Esophagus squamous epithelium (tissue), 5 donors: ENCODE measurements at places on chromosomes 5 and 9. TPM values are rescaled to one million over a fixed set of nuclear protein-coding genes. Genes with fewer than 3 reads are reported as not detected.

DNA sequence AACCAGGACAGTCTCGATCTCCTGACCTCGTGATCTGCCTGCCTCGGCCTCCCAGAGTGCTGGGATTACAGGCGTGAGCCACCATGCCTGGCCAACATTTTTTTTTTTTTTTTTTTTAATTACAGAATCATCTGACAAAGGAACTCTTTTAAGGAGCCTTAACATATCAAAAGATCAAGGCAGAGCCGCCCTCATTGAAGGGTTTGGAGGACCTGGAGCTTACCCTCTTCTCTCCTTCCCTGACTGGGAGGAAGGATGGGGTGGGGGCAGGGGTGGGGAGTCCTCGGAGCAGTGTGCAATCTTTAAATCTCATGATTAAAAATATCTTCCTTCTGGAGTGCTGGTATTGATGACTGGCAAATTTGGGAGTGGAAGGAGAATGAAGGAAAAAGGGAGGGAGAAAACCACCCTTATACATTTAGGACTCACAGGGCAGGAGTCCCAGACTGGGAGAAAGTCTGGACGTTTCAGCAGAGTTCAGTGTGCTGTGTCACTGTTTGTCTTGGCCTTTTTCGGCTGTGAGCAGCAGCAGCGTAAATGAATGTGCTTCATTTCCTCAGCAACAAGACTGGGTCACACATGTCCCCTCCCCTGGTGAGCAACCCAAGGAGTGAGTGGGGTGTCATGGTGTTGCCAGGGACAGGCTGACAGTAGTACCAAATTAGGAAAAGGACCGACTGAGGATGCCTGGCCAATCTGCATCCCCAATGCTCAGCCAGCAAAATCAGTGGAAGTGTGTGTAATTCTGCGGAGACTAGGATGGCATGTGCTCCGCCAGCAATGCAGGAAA is 115.3 kb upstream of the BNC2 start:
- H3K27me3 ChIP-seq, result no peaks in the 10 kb centered on the region
- peak overlapping the region; percentile 24 for H3K27ac ChIP-seq
- no peak for DNase-seq
- no peak overlapping the region for H3K4me3 ChIP-seq
- H3K36me3 ChIP-seq, result no peaks in the 10 kb centered on the region

UHRF2 gene
- total RNA-seq, result 13.7 TPM

ADGRV1 gene
- 2.7 TPM for total RNA-seq

- no peaks in the 10 kb centered on the region for H3K27me3 ChIP-seq
- no peaks in the 10 kb centered on the region for H3K36me3 ChIP-seq
- peaks cover 14% of the 10 kb centered on the region for H3K4me1 ChIP-seq
- H3K4me3 ChIP-seq, result no peak overlapping the region
- no peak for DNase-seq
Measured at GRCh38 chr9:520302-520701, 305.6 kb downstream of the DOCK8 start.

DNA sequence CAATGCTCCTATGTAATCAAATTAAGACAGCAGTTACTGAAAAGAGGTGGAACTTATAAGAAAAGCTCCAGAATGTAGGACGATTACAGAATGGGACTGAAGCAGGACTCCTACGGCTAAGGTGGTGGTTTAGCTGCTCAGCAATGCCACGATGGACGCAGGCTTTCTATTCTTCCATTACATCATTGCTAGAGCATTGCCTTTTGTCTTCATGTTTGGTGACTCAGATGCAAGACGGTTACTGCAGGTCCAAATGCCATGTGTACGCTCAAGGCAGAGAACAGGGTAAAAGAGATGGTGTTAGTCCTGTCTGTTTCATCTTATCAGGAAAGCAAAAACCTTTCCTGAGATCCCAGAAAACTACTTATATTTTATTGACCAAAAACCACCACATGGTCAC is 255.1 kb downstream of the ZSWIM6 start:
- DNase-seq, result no peak
- H3K4me1 ChIP-seq, result peaks cover 14% of the 10 kb centered on the region
- no peak overlapping the region for H3K27ac ChIP-seq
- no peak overlapping the region for H3K4me3 ChIP-seq
- no peaks in the 10 kb centered on the region for H3K36me3 ChIP-seq

- no peak overlapping the region for H3K27ac ChIP-seq
- H3K4me1 ChIP-seq, result no peaks in the 10 kb centered on the region
- no peak overlapping the region for H3K4me3 ChIP-seq
- no peak for DNase-seq
Measured at GRCh38 chr5:174106997-174107655, 61.6 kb downstream of the NSG2 start.

DNA sequence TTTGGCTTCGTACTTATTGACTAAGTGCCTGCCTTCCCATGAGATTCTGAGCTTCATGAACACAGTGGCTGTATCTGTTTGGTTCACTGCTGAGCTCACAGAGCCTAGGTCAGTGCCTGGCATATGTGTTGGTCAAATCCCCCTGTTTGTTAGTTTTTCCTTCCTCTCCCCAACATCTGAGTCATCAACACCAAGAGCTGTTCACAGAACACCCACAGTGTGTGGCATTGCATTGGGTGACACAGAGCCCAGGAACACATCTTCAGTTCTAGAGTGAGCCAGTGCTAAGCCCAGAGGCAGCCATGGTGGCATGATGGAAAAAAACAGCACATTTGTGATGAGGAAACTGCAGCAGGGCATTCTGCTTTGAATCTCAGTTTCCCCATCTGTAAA is 294.6 kb downstream of the SEC61B start:
- no peaks in the 10 kb centered on the region for H3K27me3 ChIP-seq
- no peaks in the 10 kb centered on the region for H3K4me1 ChIP-seq
- no peaks in the 10 kb centered on the region for H3K36me3 ChIP-seq
- no peak overlapping the region for H3K4me3 ChIP-seq
- H3K27ac ChIP-seq, result no peak overlapping the region
- DNase-seq, result no peak

TRAF1 gene
- total RNA-seq, result 2.5 TPM

GMCL2 gene
- total RNA-seq, result not detected

- no peak for DNase-seq
- no peaks in the 10 kb centered on the region for H3K27me3 ChIP-seq
- H3K36me3 ChIP-seq, result no peaks in the 10 kb centered on the region
- no peak overlapping the region for H3K4me3 ChIP-seq
- no peak overlapping the region for H3K27ac ChIP-seq
Measured at GRCh38 chr5:150585781-150586341, 54.6 kb upstream of the SYNPO start.

GRCh38 chr5:177402271-177403043 is 2.0 kb upstream of the PFN3 start:
- H3K4me1 ChIP-seq, result peaks cover 52% of the 10 kb centered on the region
- H3K27ac ChIP-seq, result peak overlapping the region; percentile 90
- DNase-seq, result no peak
- H3K27me3 ChIP-seq, result peaks cover 19% of the 10 kb centered on the region
- no peaks in the 10 kb centered on the region for H3K36me3 ChIP-seq

DNA sequence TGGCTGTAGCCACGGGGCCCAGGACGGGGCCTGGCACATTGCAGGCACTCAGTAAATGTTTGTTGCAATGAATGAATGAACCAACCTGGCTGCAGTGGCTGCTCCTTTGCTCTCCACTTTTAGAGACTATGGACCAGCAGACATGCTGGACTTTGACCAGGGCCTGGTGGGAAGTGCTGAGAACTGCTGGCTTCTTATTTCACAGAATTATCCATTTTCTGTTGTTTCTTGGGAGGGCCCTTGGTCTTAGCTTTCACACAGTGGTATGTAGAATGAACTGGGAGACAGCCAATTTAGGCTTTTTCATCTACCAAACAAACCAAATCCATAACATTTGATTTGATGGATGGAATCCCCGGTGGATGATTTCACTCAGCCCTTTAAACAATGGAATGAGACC is 78.0 kb upstream of the LHFPL2 start:
- H3K27ac ChIP-seq, result no peak overlapping the region
- H3K27me3 ChIP-seq, result no peaks in the 10 kb centered on the region
- no peak for DNase-seq
- H3K36me3 ChIP-seq, result no peaks in the 10 kb centered on the region
- no peaks in the 10 kb centered on the region for H3K4me1 ChIP-seq

DNA sequence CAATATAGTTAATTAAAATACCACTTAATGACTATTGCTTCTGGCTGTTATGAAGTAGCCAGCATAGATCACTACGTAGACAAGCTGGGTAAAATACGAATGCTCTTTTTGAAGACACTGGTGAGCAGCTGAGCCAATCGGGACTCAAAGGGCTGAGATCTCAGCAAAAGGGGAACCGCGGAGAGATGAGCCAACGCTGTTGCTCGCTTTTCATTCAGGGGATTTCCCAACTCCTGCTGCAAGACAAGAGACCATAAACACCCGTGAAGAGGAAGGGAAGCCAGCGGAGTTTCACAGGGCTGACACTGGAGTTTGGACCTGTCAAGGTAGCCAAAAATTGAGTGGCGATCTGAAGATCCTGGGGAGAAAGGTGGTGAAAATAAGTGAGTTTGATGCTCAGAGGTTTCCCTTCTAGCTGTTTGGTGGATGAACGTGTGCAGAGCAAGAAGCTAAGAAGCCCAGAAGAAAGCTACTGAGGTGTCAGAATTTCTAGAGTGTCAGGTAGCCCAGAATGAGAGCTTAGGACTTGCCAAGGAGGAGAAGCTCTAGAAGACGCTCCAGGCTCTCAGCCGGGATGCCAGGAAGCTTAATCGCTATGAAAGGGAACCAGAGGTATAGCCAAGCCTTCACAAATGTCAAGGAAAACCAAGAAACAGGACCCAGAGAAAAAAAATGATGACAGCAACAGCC is 79.6 kb upstream of the RNU6ATAC start:
- H3K4me1 ChIP-seq, result peaks cover 14% of the 10 kb centered on the region
- H3K4me3 ChIP-seq, result no peak overlapping the region
- H3K36me3 ChIP-seq, result no peaks in the 10 kb centered on the region
- no peak overlapping the region for H3K27ac ChIP-seq
- DNase-seq, result no peak

DNA sequence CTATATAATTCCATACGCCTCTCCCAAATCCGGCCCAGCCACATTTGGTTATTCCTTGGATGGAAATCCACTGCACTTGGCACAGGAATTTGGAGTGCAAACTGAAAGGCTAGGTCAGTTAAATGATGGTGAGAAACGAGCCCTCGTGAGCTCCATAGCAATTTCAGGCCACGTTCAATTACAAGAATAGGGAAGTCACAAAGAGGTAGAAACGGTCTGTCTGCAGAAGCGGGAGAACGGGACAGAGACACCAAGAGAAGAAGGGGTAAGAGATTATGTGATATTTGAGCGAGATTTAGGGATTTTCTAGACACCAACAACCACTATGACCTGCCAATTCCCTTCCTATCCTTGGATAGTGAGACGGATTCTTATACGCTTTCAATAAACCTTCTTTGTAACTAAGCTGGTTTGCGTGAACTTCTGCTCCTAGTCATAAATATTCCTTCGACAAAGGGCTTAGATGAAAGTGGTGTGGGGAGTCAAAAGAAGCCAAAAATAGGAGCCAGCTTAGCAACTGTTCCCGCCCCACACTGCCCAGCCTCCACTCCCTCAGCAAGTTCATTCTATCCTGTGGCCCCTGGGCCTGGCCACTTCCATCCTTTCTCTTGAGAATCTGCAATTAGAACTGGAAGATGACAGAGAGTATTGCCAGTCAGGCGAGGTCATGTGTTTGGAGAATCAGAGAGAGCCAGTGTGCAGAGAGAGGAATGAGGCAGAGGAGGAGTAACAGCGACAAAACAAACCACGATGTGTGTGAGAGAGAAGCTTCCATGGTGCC is 118.4 kb downstream of the ZNF608 start:
- no peak overlapping the region for H3K4me3 ChIP-seq
- no peak for DNase-seq
- no peaks in the 10 kb centered on the region for H3K4me1 ChIP-seq
- no peaks in the 10 kb centered on the region for H3K27me3 ChIP-seq

DNA sequence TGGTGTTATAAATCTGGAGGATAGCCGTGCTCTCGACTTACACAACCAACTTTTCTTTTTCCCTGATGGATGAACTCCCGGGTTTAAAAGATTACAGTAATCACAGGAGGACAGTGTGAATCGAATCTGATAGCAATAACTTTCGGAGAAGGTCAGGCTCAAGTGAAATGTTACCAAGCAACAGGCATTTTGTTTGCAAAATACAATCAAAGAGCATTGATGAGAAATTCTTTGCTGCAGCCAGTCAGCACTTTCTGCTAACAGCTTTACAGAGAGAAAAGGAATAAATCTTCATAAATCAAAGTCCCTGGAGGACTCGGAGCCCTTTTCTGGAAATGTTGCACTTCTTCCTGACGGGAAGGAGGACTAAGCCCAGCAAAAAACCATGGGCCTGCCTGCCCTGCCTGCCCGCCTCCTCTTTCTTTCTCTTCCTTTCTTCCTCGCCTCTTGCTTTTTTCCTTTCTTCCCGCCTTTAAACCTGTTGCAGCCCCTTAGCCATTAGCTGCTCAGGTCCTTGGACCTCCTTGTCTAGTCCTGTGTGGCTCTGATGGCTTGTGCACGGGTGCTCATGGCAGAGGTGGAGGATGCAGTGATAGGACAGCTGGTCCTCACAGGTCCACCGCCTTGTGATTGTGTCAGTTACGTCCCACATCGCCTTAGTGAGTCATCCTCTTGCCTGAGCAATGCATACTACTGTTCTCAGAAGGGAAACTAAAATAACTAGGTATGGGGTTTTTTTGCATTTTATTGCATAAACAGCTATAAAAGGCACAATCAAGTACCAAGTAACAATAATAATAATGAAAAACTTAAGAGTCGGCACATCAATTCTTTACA is 6.2 kb downstream of the DMRT3 start:
- H3K36me3 ChIP-seq, result no peaks in the 10 kb centered on the region
- no peak for DNase-seq
- no peaks in the 10 kb centered on the region for H3K4me1 ChIP-seq
- no peak overlapping the region for H3K4me3 ChIP-seq
- peaks cover 92% of the 10 kb centered on the region for H3K27me3 ChIP-seq
- no peak overlapping the region for H3K27ac ChIP-seq
